H1 (cell line): ENCODE measurements at places on chromosomes 1 and 21. TPM values are rescaled to one million over a fixed set of nuclear protein-coding genes. Genes with fewer than 3 reads are reported as not detected.

- no peaks in the 10 kb centered on the region for H3K36me3 ChIP-seq
- H3K4me3 ChIP-seq: no peak overlapping the region
- H3K4me1 ChIP-seq: no peaks in the 10 kb centered on the region
- DNase-seq: no peak
- no peak overlapping the region for H3K27ac ChIP-seq
These were observed 120.0 kb downstream of the KAZN start for GRCh38 chr1:14718476-14718875.

DNA sequence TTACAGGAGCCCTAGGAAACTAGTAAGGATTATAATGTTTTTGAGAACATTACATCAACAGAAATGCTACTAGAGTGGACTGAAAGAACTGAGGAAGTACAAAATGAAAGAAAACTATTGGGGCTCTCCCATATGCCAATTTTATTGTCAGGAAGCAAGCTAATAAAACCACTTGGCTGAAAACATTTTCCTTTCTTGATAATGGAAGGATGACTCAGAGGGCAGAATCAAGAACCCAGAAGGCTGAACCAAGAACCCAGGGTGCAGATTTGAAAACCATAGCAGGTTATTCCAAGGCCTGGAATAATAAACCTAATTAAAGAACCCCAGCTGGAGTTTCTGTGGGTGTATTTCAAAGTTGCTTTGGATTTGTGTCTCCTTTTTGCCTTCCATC lies 70.7 kb downstream of the RPE65 start:
- no peaks in the 10 kb centered on the region for H3K27me3 ChIP-seq
- no peaks in the 10 kb centered on the region for H3K4me1 ChIP-seq
- no peak for DNase-seq
- no peak overlapping the region for H3K27ac ChIP-seq
- no peak overlapping the region for H3K4me3 ChIP-seq

- H3K27me3 ChIP-seq: no peaks in the 10 kb centered on the region
- H3K4me3 ChIP-seq: no peak overlapping the region
- DNase-seq: no peak
- H3K27ac ChIP-seq: no peak overlapping the region
- no peaks in the 10 kb centered on the region for H3K36me3 ChIP-seq
- peaks cover 2% of the 10 kb centered on the region for H3K4me1 ChIP-seq
These were observed 53.6 kb upstream of the DIRAS3 start for GRCh38 chr1:68103884-68104554.

- DNase-seq: no peak
- H3K4me3 ChIP-seq: no peak overlapping the region
- H3K4me1 ChIP-seq: no peaks in the 10 kb centered on the region
These were observed 134.1 kb downstream of the SLC30A10 start for GRCh38 chr1:219794085-219794743.

- no peaks in the 10 kb centered on the region for H3K27me3 ChIP-seq
- H3K36me3 ChIP-seq: no peaks in the 10 kb centered on the region
- DNase-seq: no peak
- H3K27ac ChIP-seq: no peak overlapping the region
These were observed 11.4 kb downstream of the DESI2 start for GRCh38 chr1:244664353-244664752.

DNA sequence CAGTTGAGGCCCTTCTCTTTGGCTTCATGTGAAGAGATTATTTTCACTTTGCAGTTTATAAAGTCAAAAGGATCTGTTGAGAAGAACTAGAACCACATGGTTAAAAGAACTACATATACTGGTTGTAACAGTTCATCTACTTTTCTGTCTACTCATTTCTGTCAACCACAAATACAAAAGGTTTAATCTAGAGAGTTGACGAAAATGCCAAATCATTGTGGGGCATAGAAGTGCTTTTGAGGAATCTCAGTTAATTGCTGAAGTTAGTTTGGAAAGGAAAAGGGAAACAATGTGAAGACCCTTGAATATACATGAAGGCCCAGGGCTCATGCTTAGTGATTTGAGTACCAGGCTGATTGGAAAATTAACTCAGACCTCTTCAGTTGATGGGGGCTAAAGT lies 415.7 kb upstream of the ZP4 start:
- no peak overlapping the region for H3K4me3 ChIP-seq
- no peak overlapping the region for H3K27ac ChIP-seq
- H3K36me3 ChIP-seq: no peaks in the 10 kb centered on the region
- H3K27me3 ChIP-seq: no peaks in the 10 kb centered on the region
- DNase-seq: no peak

- no peak overlapping the region for H3K4me3 ChIP-seq
- H3K4me1 ChIP-seq: peaks cover 3% of the 10 kb centered on the region; the same call in 1 of the 2 replicates
- no peaks in the 10 kb centered on the region for H3K36me3 ChIP-seq
- no peak overlapping the region for H3K27ac ChIP-seq
- no peak for DNase-seq
These were observed 68.3 kb downstream of the TCP10L start for GRCh38 chr21:32516756-32517649.

The MARK1 gene
- 20.5 and 21.2 TPM in 2 replicates for total RNA-seq
